ENCODE measurements at places on chromosomes 2 and 18.

DNA sequence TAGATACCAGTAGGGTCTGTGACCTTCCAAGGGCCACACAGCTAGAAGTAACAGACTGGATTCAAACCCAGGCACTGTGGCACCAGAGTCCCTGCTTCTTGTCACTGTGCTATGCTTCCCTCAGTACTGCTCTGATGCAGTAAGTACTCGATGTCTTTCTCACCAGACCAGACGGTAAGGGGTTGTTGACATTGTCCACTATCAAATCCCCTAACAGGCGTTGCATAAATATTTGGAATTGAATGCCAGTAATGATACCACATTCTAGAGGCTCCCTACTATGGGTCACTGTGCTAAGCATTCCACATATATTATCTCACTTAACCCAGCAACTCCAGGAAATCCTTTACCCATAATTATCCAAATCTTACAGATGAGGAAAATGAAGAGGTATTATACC is 223.1 kb downstream of the C1D start:
- no peak for DNase-seq

DNA sequence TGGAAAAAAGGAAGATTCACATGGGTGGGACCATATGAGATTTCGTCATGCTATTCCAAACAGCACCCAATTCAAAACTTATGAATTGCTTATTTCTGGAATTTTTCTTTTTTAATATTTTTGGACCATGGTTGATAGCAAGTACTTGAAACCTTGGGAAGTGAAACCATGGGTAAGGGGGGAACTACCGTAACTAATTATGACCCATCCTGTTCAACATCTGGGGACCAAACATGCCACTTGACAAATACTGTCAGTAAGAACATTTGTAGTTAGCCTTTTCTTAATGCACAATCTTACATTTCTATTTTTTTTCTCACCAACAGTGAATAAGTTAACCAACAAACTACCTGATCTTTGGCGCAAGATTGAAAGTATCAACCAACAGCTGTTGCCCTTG is 105.7 kb upstream of the TTC39C start:
- DNase-seq: peak; percentile 31

DNA sequence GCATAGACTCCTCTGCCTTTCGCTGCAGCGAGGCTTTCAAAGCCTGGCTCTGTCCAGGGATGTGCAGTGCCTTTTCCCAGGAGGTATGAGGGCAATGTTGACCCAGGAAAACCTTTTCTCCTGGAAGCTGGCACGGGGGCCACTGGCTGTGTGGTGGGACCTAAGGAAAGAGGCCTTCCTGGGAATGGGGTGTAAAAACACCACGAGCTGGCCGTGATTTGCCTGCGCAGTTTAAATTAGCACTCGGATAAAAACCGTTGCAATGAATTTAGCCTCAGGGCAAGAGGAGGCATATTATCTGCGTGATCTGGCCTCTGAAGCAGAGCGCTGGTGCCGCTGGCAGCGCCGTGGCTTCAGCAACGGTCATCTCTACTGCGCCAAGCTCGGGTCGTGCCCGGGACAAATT is 3.0 kb downstream of the OSR1 start:
- peak; percentile 20 for DNase-seq

DNA sequence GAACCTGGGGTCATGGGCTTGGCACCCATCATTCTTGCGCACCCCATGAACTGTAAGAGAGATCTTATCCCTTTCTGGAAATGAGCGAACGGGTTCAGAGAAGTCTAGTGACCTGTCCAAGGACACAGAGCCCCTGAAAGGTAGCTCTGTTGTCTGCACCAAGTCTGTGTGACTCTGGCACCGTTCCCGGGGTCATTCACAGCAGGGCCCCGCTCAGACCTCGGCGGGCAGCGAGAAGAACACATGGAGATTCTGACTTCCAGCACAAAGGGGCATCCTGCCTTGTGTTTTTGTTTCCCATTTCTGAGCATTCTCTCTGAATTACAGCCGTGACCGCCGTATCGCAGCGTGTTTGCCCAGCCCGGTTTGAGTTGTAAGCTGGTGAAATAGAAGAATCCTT is 231.7 kb downstream of the KLHL29 start:
- no peak for DNase-seq

GRCh38 chr18:10482985-10483949 is 28.8 kb downstream of the APCDD1 start:
- DNase-seq: peak; percentile 77

DNA sequence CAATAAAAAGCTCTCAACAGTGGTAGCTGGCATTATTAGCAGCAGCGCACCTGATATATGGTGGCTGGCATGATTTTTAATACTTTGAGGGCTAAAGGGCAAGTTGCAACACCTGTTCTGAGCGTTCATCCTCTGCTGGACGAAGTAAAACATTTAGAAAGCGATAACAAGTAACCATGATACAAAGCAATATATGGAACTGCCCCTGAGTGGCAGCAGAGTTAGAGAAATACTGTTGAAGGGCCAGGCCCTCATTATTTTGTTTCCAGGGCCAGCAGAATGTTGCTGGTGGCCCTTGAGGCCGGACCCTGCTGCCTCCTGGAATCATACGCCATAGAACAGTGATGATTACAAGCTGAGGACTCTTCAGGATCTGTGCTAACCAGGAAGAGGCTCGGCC is 47.8 kb downstream of the ARHGEF4 start:
- DNase-seq: no peak

- no peak for DNase-seq
These were observed 101.3 kb downstream of the MSH2 start for GRCh38 chr2:47504174-47504810.

- no peak for DNase-seq
These were observed 72.4 kb downstream of the ZAP70 start for GRCh38 chr2:97785818-97786217.

GRCh38 chr2:137467246-137467862 is 496.9 kb upstream of the HNMT start:
- peak; percentile 16 for DNase-seq

DNA sequence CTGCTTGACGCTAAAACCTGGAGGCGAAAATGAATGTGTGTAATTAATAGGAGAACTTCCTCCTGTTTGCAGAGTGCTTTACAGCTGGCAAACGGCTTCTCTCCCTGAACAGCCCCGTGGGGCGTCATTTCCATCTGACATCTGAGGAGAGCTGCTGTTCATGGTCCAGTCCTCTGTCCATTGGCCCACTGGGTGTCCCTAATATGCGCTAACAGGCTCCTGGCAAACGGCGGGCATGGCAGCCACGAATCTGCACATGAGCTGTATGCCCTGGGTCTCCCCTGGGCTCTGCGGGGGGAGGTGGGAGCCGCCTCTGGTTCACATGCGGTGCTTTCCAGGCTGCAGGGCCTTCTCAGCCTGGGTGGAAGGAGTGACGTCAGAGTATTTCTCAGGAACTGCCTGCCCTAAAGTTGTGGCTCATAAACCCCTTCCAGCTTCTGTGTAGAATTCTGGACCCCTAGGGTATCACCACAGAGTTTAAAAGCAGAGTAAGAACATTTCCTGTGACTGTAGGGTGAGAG is 73.2 kb downstream of the LRRFIP1 start:
- DNase-seq: no peak

- no peak for DNase-seq
These were observed 68.5 kb upstream of the WDR75 start for GRCh38 chr2:189372688-189373257.

GRCh38 chr18:75268364-75268646 is 57.7 kb downstream of the TSHZ1 start:
- DNase-seq: no peak

DNA sequence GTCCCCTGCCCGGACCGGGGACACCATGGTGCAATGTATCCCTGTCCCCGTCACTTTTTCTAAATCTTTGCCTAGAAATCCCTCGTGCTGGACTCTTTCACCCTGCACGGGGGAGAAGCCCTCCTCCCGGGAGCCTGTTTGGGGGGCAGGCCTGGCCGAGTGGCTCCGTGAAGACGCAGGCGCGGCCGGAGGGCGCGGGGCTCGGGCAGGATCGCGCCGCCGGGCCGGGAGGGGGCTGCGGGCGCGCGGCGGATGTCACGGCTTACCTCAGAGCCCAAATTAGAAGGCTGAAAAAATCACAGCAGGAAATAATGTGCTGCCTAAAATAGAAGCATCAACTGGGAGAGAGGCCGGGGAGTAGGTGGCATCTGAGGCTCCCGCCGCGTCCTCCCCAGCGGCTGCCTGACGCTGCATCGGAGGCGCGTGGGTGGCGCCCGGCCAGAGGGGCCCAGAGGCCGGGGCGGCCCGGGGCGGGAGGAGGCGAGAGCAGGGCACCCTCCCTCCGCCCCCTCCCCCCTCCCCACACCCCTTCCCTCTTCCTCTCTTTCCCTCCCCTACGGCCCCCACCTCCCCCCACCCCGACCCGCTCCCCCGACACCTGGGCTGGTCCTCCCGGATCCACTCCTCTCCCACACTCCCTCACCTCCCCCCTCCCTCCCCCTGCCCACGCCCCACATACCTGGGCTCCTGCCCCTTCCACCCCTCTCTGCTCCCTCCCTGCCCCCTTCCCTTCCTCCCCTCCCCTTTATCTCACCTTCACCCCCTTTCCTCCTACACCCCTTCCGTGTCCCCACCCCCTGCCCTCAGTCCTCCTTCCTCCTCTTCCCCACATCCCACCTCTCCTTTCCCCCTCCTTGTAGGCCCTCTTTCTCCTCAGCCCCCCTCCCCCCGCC is 51.9 kb downstream of the SLC4A1AP start:
- peak; percentile 72 for DNase-seq

DNA sequence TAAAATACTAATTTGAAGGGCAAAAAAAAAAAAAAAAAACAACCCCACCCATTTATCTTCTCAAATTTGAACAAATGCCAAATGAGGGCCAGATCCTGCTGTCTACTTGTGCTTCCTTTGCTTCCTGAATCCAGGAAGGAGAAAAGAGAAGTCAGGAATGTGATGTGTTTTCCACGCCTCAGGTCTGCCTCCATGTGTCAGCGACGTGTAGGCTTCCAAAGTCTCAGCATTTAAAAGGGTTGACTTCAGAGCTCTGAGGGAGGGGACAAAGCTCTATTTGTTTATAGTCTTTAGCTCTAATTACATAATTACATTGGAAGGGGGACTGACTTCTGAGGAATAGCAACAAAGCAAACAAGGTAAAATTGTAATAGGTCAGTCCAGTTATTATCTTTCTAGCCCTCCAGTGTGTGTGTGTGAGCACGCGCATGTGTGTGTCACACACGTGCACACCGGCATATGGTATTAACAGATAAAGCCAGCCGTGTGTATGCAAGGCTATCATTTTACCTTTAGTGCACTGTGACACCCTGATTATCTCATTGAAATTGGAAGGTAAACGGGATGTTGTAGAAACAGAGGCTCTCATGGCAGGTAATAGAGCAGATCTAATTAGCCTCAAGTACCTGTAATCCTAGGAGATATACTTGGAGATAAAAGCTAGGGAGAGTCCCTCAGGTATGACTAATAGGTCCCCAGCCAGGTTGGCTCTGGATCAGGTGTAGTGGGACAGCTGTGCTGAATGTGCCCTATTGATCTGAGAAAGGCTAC is 911.4 kb upstream of the ZEB2 start:
- DNase-seq: no peak

DNA sequence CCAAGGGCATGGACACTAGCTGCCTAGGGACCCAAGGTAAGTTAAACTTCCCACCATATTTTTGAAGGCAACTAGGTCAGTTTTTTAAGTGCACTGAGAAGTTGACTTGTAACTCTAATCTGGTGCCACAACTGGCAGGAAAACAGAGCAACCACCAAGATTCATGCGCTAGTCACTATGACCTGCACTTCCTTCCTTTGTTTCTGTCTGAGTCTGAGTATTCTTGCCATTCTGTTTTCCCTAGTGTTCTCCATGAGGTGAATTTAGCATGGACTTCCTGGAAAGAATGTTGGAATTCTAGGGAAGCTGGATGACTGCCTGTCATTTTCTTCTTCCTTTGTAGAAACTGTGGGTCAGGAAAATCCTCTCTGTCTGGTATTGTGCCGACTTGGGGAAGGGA is 249.0 kb downstream of the GALNT13 start:
- DNase-seq: no peak

DNA sequence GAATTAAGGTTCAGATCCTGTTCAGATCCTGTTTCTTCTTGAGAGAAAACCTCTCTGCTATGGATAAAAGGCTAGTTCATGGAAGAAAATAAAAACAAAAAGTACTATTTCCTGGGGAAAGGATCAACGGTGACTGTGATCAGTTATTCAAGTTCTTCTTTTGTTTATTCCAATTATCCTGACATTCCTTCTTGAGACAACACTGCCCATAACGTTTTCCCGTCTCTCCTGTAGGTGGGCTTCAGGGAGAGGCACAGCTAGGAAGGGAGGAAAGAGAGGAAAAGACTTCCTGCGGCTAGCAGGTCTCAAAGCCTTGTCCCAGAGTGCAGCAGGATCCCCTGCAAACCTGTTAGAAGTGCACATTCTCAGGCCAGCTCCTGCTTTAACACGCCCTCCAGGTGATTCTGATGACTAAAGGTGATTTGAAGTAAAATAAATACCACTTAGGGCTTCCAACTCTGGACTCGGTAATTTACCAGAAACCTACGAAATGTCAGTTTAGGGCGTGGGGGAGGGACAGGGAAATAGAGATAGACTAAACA is 4.5 kb upstream of the FHL2 start:
- no peak for DNase-seq

DNA sequence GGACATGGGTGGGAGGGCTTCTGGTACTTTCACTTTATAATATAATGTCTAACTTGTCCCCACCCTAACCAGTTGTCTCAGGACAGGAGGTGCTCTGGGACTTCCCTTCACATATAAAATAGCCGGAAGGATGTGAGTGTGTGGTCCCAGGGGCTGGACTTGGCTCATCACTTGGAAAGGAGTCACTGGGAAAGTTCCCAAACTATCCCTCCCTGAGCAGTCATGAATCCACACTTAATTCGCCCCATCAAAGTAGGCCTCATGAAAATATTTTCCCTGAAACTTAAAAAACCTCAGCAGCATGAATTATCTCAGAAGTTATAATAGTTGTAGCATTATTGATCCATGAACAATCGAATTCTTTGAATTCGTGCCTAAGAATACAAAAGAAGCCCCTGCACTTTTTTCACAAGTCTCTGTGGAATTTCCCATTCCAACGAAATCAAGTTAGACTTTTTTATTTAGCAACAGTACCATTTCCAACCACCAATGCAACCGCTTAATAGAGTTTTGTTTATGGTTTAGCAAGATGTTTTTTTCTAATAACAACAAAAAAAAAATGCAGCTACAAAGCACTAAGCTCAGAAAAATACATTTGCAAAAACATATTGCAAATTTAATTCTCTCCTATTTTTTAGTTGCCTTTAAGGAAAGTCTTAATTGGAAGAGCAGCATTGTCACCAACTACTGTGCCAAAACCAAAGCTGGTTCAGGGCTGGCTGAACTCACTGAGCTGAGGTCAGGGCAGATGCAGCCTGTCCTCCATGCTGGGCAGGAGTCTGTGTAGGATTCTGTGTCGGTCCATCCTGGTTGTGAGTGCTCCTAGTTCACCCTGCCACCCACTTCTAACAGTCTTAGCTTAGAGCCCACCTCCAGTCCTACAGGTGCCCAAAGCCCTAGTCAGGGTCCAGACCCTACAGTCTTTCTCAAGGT is 68.8 kb upstream of the SPTBN1 start:
- DNase-seq: no peak
